KBM-7 (cell line): ENCODE measurements at places on chromosomes 3 and 15.

DNA sequence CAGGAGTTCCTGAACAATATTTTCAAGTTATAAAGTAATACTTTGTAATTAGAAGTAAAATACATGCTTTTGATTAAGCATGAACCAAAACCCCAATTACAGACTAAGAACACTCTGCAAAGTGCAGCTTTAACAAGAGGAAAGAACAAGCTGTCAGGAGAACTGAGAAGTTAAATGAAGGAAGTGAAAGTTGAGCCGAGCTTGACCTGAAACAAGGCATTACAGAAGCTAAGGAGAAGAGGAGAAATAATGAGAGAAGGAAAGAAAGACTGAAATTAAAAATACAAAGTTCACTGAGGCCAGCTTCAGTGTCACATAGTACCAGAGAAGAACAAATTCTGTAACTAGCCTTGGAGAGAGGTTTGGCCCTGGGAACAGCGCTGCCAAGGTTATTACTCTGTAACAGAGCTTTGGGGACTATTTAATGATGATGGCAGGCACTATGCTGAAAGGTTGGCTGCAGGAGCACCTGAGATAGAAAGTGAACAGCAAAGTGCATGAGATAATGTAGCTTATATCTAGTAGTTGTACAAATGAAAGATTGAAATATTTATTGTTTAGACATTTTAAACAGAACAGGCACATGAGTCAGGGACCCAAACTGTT lies 241.9 kb upstream of the PEX5L start:
- DNase-seq: no peak

GRCh38 chr15:35546511-35547381 lies 781 bp upstream of the DPH6 start:
- peak; percentile 75 for DNase-seq

- DNase-seq: no peak
Measured at GRCh38 chr15:64453689-64454037, 6.7 kb upstream of the ZNF609 start.

DNA sequence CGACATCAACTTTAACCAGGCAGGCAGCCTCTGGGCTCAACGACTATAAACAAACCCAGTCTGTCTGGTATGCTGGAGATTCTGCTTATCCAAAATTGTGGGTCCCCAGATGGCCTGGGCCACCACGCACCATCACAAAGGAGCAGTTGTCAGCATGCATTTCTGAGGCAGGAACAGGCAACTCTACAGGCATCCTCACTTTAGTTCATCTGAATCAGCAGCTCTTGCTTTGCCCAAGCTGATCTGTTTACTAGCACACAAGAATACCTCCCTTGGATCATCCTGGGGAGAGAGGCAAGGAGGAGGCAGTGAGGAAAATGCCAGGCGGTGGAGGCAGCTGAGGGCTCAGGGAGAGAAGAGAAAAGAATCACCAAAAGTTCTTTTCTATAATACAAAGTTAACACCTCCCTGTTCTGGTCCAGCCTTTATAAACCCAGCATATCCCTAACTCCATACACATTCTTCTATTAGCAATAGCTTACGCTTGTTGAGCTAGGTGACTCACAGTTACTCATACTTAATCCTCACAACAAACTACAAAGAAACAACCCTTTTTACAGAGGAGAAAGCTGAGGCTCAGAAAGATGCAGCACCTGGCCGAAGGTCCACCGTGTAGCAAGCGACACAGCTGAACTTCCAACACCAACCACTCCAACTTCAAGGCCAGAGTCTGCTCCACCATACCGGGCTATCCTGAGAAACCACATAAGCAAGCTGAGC lies 33.6 kb downstream of the ZDHHC3 start:
- DNase-seq: no peak

DNA sequence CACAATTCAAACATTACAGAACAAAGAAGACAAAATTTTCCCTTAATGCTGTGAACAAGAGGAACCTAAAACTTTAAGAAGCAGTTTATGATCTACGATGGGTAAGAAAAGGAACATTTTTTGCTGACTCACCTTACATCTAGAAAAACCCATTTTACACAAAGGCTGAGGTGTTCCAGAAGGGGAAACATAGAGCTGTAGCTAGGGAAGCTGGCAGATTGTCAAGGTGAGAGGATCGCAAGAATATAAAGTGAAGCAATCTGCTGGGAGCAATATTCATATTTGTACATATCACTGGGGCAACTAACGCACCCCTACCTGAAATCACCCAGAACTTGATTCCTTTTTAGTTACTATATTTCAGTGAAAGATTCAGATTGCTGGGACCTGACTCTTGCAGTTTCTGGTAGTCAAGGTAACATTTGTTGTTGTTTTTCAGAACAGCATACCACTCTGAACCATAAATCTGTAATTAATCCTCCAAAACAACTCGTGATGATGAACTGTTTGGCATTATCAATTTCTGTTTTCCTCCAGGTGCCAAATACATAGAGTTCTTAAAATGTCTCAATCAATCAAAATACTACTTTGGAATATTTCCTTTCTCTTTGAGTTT lies 184.1 kb upstream of the LRRC3B start:
- no peak for DNase-seq

DNA sequence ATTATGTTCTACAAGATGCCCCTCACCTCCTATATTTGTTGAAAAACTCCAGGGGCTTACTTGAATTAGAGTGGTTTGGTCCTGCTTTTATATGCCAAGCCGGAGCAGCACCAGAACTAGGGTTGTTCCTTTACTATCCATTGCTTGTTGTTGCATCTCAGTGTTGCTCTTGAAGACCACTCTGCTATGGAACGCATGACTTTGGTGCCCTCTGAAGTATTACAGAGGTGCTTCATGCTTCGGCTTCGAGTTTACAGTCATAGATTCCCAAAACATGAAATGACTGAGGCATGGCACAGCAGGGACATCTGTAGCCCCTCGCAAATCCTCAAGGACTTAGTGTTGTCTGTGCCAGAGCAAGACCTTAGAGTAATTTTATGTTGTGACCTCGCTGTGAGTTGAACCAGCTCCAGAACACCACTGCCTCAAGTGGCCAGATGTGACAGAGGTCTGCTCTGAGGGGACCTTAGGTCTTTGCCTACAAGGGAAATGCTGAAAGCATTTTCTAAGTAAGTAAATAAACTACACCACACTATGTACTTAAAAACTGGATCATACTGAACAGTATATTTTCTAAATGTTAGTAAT lies 67.2 kb upstream of the SIAH2 start:
- DNase-seq: peak; percentile 15

GRCh38 chr3:148068466-148068865 lies 629.2 kb upstream of the AGTR1 start:
- DNase-seq: no peak

- DNase-seq: no peak
Measured at GRCh38 chr3:171731691-171732090, 78.6 kb downstream of the PLD1 start.

GRCh38 chr3:182606905-182607504 lies 186.3 kb upstream of the ATP11B start:
- DNase-seq: no peak

- no peak for DNase-seq
Measured at GRCh38 chr3:25086721-25087120, 341.3 kb upstream of the RARB start.
